ENCODE measurements at places on chromosomes 6 and 20.

DNA sequence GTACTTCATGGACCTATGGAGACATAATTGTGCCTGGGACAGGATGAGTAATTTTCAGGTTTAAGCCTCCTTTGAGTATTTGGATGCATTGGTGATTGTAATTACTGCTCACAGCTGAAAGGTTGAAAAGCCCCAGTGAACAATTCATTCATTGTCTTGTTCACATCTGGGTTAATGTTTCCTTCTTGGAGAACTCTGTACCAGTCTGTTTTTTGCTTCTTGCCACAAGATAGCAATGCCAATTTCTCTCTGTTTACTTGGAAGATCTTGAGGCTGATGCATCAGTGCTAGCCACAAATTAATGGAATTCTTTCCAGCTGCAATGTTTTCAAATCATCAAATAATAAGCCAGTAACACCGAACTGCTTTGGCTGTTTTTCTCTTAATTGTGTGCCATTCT lies 207.8 kb downstream of the BMP2 start:
- DNase-seq = no peak

DNA sequence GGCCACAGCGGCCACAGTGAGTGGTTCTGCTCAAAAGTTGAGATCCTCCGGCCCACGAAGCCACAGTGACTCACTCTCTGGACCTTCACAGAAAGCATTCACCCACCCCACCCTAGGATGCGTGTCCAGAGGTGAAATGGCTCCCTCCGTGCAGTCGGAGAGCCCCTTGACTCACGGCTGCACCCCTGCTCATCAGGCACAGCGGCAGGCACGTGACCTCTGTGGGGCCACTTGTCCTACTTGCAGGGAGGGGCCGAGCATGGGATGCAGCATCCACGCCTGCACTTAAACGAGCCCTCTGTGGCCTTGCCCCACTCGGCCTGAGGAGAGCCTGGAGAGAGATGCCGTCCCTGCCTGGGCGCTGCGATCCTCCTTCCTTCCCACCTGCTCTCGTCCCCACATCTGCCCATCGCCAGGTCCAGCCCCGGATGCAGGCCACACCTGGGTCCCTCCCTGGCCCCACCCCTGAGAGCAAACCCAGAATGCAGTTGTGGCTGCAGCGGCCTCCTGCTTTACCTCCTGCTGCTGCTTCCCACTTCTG lies 28.7 kb downstream of the NTSR1 start:
- peak; percentile 47 for DNase-seq

GRCh38 chr6:116524236-116524635 lies 12.8 kb downstream of the CALHM5 start:
- no peak for DNase-seq

DNA sequence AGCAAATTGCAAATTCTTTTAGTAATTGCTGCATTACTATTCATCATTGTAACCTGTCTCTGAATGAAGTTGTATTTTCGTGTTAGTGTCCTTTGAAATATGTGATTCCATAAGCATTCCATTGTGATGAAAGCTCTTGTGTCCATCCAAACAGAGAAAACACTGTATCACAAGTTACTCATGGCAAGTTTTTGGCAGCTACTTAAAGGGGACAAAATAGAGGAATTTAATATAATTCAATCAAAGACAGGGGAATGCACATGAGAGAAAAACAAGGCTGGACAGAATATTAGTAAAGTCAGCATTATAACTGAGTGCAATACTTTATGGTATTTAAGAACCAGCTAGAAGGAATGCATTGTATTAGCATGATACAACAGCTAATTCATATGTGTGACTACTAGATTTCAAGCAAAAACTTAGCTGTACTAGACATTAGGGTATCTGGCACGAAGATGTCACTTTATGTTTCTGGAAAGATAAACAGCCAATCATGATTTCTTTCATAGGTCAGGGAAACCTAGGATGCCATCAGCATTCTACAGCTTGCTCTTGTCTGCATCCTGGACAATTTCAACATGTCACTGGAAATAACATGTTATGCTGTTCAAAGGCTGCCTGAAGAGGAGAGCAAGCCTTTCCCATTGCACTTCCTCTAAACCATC lies 270.6 kb upstream of the MARCKS start:
- no peak for DNase-seq

DNA sequence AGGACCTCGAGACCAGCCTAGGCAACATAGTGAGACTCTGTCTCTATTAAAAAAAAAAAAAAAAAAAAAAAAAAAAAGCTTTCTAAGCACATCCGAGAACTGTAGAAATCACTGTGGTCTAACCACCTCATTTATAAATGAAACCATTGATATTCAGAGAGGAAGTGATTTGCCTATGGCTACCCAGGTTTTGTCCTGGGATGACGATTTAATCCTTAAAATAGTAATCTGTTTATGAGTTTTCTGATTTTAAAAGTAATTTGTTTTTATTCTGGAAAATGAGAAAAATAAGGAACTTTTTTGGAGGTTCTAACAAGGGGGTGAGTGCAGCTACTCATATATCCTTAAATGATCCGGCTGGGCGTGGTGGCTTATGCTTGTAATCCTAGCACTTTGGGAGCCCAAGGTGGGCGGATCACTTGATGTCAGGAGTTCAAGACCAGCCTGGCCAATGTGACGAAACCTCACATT lies 6.5 kb upstream of the BTN3A2 start:
- DNase-seq = no peak

DNA sequence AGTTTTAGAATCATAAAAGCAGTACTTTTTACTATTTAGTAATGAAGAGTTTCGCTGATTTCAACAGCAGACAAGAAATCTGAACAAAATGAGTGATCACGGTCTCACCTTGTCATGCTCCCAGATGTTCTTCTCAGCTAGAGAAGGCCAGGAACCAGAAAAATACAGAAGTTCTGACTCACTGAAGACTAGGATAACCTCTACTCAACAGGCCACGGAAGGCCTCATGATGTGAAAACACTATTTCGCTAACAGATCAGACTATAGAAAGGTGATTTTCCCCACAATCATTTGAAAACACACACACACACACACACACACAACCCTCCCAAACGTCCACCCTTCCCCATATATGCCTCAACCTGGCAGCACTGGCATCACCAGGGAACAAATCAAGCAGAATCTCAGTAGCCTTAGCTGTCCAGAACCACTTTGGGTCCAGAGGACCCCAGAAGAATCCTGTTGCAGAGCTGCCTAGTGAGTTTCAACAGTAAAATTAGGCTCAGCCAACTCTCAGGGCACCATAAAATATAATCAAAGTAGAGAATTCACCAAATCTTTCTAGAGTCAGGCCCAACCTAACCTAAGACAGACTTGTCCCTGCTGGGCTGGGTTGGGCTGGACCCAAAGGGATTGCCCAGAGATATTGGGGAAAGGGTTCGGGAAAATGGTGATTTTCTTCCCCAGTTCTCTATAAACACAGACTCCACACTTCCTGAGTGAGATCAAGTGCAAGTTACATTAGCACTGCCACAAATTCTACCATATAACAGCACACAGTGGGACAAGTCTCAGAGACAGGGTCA lies 7.9 kb downstream of the EXOC2 start:
- DNase-seq = no peak

All from Caco-2 (cell line).